ENCODE measurements at places on chromosomes 3 and 15. TPM values are rescaled to one million over a fixed set of nuclear protein-coding genes. Genes with fewer than 3 reads are reported as not detected.

GRCh38 chr15:101070502-101071273, 151.5 kb downstream of the LRRK1 start:
- no peak for DNase-seq
- no peaks in the 10 kb centered on the region for H3K27me3 ChIP-seq
- H3K4me1 ChIP-seq, result peaks cover 15% of the 10 kb centered on the region
- H3K27ac ChIP-seq, result peak overlapping the region; percentile 87
- no peak overlapping the region for H3K4me3 ChIP-seq

LARP6 gene
- 193 TPM for polyA plus RNA-seq

GOLGA8R gene
- polyA plus RNA-seq, result 0.86 TPM

FGF7 gene
- 0.25 TPM for polyA plus RNA-seq

RBP2 gene
- polyA plus RNA-seq, result not detected

DNA sequence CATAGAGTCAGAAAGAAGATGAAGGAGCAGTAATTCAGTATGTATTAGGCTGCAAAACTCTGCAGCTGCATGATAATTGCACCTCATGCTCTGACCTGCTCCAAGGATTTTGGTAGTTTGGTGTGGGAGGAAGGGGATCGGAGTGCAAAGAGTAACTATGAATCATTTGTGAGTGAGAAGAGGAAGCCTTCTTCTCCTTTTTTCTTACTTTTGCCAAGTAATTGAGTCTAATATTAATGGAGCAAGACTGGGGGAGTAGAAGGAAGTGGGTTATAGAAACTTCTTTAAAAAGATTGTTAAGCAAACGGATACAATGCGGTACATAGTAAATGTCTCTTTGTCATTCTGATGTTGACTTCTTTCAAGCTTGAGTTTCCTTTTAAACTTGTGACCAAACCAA, 276.5 kb downstream of the EDEM1 start:
- no peak overlapping the region for H3K27ac ChIP-seq
- no peaks in the 10 kb centered on the region for H3K4me1 ChIP-seq
- no peak for DNase-seq
- H3K4me3 ChIP-seq, result no peak overlapping the region
- H3K27me3 ChIP-seq, result no peaks in the 10 kb centered on the region
- no peaks in the 10 kb centered on the region for H3K36me3 ChIP-seq

GPR62 gene
- 0.10 TPM for polyA plus RNA-seq

- H3K27me3 ChIP-seq, result no peaks in the 10 kb centered on the region
- no peak for DNase-seq
- no peak overlapping the region for H3K4me3 ChIP-seq
- H3K4me1 ChIP-seq, result no peaks in the 10 kb centered on the region
Observed at GRCh38 chr15:86644339-86644738, 564.7 kb downstream of the AGBL1 start.

DNA sequence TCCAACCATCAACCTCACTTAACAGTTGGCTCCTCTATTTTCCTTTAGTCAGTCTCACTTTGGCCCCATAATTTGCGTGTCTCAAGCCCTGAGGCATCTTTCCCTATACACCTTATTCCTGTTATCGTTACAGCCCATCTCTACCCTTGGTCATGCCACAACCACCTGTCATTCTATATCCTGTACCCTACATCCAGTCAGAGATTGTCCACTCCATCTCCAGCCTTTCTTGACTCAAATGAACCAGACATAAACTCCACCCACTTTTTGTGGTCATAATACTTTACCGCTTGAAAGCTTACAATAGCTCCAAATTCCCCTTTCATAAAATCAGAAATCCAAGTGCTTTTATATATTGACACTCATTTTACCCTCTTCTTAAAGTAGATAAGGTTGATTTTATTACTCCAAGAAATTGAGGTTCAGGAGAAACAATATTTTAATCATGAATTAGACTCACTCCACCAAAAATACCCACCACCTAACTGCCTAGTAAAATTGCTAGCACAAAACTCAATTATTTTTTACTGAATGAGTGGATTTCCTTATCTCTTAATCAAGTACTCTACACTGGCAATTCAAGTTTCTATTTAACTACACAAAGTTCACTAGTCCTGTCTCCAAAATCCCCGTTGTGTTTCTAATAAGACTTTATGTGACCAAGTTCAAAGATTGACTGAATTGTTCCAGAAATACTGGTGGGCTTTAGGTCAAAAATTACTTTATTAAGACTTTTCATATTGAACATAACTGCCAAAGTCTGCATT, 9.1 kb downstream of the CCR4 start:
- no peak overlapping the region for H3K4me3 ChIP-seq
- no peaks in the 10 kb centered on the region for H3K27me3 ChIP-seq
- no peaks in the 10 kb centered on the region for H3K36me3 ChIP-seq

- H3K4me3 ChIP-seq, result no peak overlapping the region
- H3K27ac ChIP-seq, result peak overlapping the region; percentile 43
- no peak for DNase-seq
Observed at GRCh38 chr15:57198131-57198530, 178.2 kb upstream of the CGNL1 start.
